ENCODE measurements at places on chromosomes 7 and 10.

GRCh38 chr7:22141355-22141754 is 195.7 kb upstream of the CDCA7L start:
- DNase-seq, result no peak

DNA sequence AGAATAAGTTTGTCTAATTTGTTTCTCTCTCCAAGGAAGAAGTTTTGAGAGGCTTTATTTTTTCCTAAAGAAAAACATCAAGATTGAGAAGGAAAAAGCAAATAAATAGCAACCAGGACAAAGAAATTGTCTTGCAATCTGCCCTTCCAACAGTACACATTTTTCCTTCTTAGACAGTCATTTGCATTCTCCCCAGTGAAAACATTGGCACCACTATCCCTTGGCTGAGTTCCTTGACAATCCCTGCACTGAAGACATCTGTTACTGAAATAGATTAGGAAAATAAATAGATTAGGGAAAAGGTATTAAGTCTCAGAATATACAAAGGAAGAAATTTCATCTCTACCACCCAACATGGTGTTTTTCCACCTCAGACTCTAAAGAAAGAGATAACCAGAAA is 12.2 kb upstream of the TMEM243 start:
- DNase-seq, result no peak

DNA sequence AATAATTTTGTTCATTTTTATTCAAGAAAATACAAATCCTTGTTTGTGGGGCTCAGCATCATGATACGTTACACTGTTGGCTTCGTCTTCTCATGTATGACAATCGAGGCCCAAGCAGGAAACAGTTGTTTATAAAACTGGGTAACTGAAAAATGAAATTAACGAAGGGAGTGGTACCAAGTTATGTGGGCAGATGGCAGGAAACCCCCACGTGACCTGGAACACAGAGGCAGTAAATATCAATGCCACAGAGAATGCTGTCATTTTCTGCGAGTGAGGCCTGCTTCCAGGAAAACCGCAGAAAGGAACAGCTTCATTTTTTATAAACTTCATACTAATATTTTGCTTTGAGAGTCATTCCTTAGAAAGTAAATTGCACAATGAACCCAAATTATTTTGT is 201.0 kb upstream of the ADARB2 start:
- DNase-seq, result peak; percentile 5

- no peak for DNase-seq
Measured at GRCh38 chr7:17301471-17302456, 3.3 kb downstream of the AHR start.

GRCh38 chr7:101720324-101720723 is 91.2 kb upstream of the MYL10 start:
- DNase-seq, result no peak

DNA sequence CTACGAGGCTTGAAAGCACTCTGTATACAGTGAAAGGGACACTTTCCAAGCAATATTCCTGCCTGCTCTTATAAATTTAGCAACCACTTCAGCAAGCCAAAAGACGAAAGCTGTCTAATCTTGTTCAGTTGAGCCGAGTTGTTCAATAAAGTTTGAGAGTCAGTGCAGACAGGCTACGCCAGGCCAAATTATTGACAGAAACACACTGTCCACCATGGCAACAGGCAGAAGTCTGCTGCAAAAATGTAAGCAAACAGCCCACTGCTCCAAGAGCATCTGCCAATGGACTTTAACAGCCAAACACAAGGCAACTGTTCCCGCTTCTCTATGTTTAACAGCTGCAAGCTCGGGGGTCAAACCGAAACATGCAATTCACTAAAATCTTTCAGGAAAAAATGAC is 85.7 kb downstream of the GLI3 start:
- no peak for DNase-seq

GRCh38 chr10:61986788-61987492 is 85.4 kb downstream of the ARID5B start:
- DNase-seq, result no peak

DNA sequence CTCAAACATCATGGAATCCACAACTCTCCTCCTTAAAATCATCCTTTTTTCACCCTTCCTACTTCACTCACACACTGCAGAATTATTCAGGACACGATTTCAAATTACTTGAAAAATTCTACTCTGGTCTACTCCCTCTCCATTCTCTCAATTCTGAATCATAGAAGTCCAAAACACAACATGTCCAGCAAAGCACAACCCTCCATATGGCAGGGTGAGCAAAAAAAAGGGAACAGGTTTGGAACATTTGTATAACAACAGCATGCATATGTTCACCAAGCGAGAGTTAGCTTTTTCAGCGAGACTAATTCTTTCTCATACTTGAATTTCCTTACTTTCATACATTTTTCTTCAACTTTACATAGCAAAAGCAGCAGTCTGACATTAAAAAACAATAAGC is 73.4 kb downstream of the ABI1 start:
- DNase-seq, result no peak

GRCh38 chr7:16826060-16826459 is 21.3 kb upstream of the AGR2 start:
- DNase-seq, result no peak

DNA sequence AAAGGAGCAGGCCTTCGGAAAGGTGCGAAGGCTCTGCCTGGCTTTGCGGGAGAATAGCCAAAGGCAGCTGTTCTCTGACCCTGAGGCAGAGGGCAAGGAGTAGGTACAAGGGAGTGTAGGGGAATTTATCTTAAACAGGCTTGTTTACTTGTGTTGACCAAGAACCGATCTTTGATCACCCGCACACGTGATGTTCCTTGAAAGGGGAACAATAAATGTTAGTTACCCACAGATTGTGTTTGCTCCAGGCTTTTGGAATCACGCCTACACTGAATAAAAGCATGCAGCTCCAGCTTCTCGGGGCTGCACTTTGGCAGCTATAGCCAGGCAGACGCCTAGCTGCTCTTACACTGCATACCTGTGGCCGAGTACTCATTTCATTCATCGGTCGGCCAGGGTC is 420.8 kb downstream of the PHF14 start:
- no peak for DNase-seq

GRCh38 chr7:100358857-100359212 is 918 bp downstream of the PILRB start:
- no peak for DNase-seq

- no peak for DNase-seq
Measured at GRCh38 chr10:122504610-122504950, 43.2 kb downstream of the HTRA1 start.

DNA sequence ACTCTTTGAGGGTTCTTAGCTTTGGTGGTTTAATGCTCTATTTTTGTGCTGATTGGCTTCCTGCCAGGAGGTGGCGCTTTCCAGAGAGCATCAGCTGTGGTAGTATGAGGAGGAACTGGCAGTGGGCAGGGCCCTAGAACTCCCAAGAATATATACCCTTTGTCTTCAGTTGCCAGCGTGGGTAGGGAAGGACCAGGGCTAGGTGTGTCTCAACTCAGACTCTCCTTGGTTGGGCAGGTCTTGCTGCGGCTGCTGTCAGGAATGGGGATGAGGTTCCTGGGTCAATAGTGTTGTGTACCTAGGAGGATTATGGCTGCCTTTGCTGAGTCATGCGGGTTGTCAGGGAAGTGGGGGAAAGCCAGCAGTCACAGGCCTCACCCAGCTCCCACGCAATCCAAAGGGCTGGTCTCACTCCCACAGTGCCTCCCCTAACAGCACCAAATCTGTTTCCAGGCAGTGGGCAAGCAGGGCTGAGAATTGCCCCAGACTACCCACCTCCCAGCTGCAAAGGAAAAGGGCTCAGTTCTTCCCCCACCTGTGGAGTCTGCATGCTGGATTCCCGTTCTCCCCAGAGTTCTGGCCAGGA is 191.5 kb downstream of the PHTF2 start:
- DNase-seq, result peak; percentile 2

DNA sequence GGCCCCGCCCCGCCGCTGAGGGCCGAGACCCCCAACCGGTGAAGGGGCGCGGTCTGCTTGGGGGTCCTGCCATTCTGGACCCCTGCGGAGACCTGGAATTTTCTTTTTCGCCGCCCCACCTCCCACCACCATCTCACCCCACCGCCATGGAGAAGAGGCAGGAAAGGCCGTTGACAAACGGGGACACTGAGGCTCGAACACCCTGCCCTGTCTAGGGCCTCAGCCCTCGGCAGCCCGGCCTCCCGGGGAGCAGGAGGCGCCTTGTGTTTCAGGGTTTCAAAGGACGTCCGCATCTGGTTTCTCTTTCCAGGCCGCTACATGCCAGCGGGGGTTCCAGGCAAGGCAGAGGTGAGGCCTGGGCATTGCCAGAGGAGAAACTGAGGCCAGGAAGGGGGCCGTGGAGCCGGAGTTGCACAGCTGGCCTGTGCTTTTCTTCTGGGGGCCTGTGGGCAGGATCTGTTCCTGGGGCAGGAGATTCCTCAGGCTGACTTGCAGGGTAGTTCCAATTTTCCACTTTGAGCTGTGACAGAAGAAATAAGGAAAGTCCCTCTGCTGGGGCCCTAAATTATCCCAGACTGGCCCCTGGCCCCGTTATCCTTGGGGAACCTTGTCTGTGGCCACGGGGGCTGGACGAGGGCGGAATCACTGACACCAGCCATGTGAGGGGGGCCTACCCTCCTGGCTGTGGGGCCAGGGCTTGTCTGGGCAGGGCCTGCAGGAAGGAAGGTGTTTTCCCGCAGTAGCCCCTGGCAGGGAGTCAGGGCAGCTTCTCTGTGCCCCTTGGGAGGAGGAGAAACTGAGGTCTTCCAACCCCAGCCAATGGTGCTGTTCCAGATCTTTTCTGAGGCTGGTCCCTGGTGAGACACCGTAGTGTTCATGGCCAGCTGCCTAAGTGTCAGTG is 900 bp upstream of the MICALL2 start:
- DNase-seq, result no peak

- no peak for DNase-seq
Measured at GRCh38 chr10:51300617-51301304, 226.5 kb downstream of the PRKG1 start.

DNA sequence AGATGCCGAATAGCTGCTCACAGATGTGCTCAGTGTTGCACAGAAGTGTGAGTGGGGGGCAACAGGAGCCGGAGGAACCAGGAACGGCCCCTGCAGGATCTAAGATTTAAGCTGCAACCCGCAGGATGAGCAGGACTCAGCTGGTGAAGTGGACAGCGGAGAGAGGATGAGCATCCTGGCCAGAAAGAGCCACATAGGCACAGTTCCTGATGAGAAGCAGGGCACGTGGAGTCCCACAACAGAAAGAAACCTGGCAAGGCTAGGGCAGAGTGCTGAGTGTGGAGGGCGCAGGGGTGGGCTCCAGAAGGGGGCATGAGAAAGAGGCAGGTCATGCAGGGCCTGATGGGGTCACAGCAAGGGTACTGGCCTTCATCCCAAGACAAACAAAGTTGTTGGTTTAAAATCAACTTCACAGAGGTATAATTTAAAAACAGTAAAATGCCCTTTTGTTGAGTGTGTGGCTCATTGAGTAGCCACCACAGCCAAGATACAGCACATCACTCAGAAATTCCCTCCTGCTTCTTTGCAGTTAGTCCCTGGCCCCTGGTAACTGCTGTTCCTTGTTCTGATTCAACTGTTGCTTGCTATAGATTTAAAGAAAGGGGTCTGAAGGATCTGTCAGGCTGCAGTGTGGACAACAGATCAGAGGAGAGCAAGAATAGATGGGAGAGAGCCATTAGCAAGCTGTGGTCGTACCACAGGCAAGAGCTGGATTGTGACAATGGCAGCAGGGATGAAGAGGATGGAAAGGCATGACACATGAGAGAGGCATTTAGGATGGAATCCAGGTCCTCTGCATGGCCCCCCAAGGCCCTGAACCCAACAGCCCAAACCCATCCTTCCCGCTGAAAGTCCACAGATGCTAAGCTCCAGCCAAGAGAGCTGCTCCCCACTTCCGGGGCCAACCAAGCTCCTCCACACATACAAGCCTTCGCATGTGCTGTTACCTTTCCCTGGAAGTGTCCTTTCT is 53.1 kb upstream of the OSBPL3 start:
- no peak for DNase-seq

DNA sequence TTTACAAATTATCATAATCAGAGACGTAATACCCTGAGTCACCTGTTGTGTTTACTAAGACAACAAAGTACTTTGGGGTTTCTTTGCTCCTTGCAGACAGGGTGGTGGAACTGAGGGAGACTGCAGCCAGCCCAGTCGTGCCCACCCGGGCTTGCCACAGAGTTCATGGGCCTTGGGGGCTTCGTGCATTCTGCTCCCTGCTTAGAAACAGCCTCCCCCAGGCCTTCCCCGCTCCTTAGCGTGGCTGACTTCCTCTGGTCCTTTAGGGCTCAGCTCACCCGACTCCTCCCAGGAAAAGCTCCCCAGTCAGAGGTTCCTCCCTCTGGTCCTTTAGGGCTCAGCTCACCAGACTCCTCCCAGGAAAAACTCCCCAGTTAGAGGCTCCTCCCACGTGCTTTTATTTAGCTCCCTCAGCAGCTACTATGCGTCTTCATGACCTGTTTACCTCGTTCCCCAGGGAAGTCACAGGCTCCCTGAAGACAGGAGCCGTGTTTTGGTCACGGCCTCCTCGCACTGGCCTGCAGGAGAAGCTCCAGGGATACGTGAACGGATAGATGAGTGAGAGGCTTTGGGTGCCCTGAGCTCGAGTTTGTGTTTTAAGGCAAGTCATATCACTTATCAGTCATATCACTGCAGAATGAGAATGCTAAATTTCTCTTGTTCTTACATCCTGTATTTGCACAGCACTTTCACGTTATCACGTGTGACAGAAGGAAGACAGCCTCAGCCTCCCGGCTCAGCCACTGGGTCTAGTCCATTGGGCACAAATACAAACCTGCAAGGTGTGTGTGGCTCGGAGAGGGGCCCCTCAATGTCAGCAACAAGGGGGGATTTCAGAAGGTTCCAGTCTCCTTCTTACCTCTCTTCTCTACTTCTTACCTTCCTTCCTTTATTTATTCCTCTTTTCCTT is 52.7 kb upstream of the VIPR2 start:
- DNase-seq, result no peak

- no peak for DNase-seq
Measured at GRCh38 chr10:26481315-26481692, 43.2 kb downstream of the APBB1IP start.

DNA sequence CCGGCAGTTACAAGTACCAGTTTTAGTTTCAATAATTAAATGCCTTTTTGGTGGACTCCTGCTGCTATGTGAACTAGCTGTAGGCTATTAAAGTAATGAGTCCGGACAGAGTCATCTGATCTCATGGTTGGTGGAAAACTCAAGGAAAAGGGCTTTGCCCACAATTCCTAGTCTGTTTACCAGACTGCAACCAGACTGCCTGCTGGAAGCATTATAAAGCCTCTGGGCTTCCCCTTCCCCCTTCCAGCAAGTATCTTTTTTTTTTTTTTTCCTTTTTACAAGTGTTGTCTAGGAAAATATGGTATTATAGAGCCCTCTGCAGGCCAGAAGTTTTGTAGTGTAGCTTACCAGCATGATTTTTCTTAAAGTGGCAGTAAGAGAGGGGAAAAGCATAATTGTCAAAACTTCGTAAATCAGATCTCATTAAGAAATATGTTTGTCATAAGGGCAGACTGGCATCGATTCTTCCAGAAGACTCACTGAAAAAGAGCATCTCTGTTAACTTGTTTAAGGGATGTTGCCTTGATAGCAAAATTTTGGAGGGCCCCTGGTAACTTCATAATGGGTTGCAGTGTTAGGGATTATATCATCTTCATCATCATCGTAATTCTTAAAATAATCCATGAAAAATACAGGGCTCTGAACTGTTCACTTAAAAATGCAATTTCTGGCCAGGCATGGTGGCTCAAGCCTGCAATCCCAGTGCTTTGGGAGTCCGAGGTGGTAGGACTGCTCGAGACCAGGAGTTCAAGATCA is 181.3 kb downstream of the TAX1BP1 start:
- DNase-seq, result no peak

- DNase-seq, result no peak
Measured at GRCh38 chr7:86968618-86969017, 90.8 kb downstream of the ELAPOR2 start.

All from stimulated activated CD4-positive, alpha-beta T cell treated with anti-CD3 and anti-CD28 coated beads, Interleukin-1b, Interleukin-23, amount 100 ng/mL, for 4 hours (primary cell).